H4 (cell line): ENCODE measurements at places on chromosomes 3 and 15. TPM values are rescaled to one million over a fixed set of nuclear protein-coding genes. Genes with fewer than 3 reads are reported as not detected.

MYZAP gene
- total RNA-seq: 1.5 and 5.1 TPM in 2 replicates

SORD gene
- 38.8 and 41.2 TPM in 2 replicates for total RNA-seq

PRICKLE2 gene
- 2.5 and 3.1 TPM in 2 replicates for total RNA-seq

TICRR gene
- total RNA-seq: 5.1 and 5.3 TPM in 2 replicates

IL5RA gene
- total RNA-seq: 0.10 TPM in 1 of 2 replicates, not detected in the other

HRG gene
- not detected in 2 replicates for total RNA-seq

RASGRP1 gene
- 0.18 and 0.29 TPM in 2 replicates for total RNA-seq

WWTR1 gene
- 37.2 and 47.4 TPM in 2 replicates for total RNA-seq

MEX3B gene
- total RNA-seq: 2.2 and 4.3 TPM in 2 replicates

SLC9A9 gene
- 9.7 and 10.8 TPM in 2 replicates for total RNA-seq

CNTN6 gene
- 0.37 and 1.9 TPM in 2 replicates for total RNA-seq

PIF1 gene
- total RNA-seq: 5.4 and 15.5 TPM in 2 replicates

MORC1 gene
- 0.04 and 0.10 TPM in 2 replicates for total RNA-seq

CXCR6 gene
- total RNA-seq: not detected in 2 replicates

OGG1 gene
- total RNA-seq: 12.9 and 13.0 TPM in 2 replicates

TEX55 gene
- not detected in 2 replicates for total RNA-seq

DAZL gene
- total RNA-seq: not detected in 2 replicates

PSTPIP1 gene
- total RNA-seq: 0.19 TPM in 1 of 2 replicates, not detected in the other

ECE2 gene
- not detected in 2 replicates for total RNA-seq

THAP10 gene
- 3.5 and 9.4 TPM in 2 replicates for total RNA-seq

SNTN gene
- not detected in 2 replicates for total RNA-seq

AHSG gene
- total RNA-seq: not detected in 2 replicates

AP3B2 gene
- total RNA-seq: 0.14 and 0.51 TPM in 2 replicates

NAALADL2 gene
- 1.6 and 1.7 TPM in 2 replicates for total RNA-seq

C15orf62 gene
- total RNA-seq: 0.45 TPM in 1 of 2 replicates, not detected in the other

ESYT3 gene
- total RNA-seq: 0.02 and 0.17 TPM in 2 replicates

GOLGA6L4 gene
- 0.14 TPM in 1 of 2 replicates, not detected in the other for total RNA-seq

C3orf20 gene
- not detected in 2 replicates for total RNA-seq

IL16 gene
- total RNA-seq: 0.06 and 0.17 TPM in 2 replicates

PTX3 gene
- 0.99 and 1.5 TPM in 2 replicates for total RNA-seq

ZMAT3 gene
- 4.2 and 5.7 TPM in 2 replicates for total RNA-seq

GNAT1 gene
- not detected in 2 replicates for total RNA-seq

PP2D1 gene
- not detected in 2 replicates for total RNA-seq

LDHAL6B gene
- not detected in 2 replicates for total RNA-seq

CAMP gene
- total RNA-seq: 0.15 TPM in 1 of 2 replicates, not detected in the other

GPR171 gene
- total RNA-seq: not detected in 2 replicates

CA12 gene
- 24.2 and 27.4 TPM in 2 replicates for total RNA-seq

DGKG gene
- 18.4 and 26.1 TPM in 2 replicates for total RNA-seq

THSD4 gene
- total RNA-seq: 0.58 and 1.2 TPM in 2 replicates

GABPB1 gene
- total RNA-seq: 45.7 and 50.0 TPM in 2 replicates

COLQ gene
- total RNA-seq: not detected in 2 replicates

ADPRH gene
- total RNA-seq: not detected in 2 replicates

ATP13A4 gene
- 0.02 TPM in 1 of 2 replicates, not detected in the other for total RNA-seq

GOLGA8T gene
- total RNA-seq: not detected in 2 replicates
